Activated CD8-positive, alpha-beta T cell treated with anti-CD3 and anti-CD28 coated beads, Interleukin-2, amount 10 ng/mL, durations not matched to agents 7 days and 5 days (primary cell): ENCODE measurements at places on chromosomes 6 and 20. TPM values are rescaled to one million over a fixed set of nuclear protein-coding genes. Genes with fewer than 3 reads are reported as not detected.
A peak's percentile ranks its signal among the peaks of the same experiment; 100 is the strongest.

The SLC25A27 gene
- total RNA-seq = not detected

DNA sequence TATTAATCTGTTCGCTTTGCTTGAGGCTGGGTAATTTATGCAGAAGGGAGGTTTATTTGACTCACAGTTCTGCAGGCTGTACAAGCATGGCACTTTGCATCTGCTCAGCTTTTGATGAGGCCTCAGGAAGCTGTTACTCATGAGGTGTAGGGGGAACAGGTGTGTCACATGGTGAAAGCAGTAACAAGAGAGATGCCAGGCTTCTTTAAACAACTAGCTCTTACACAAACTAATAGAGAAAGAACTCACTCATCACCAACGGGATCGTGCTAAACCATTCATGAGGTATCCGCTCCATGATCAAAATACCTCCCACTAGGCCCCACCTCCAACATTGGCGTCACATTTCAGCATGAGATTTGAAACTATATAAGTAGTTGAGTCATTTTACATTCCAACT is 34.4 kb upstream of the GCLC start:
- H3K27me3 ChIP-seq = no peaks in the 10 kb centered on the region
- no peaks in the 10 kb centered on the region for H3K36me3 ChIP-seq
- no peaks in the 10 kb centered on the region for H3K4me1 ChIP-seq
- no peak overlapping the region for H3K27ac ChIP-seq

DNA sequence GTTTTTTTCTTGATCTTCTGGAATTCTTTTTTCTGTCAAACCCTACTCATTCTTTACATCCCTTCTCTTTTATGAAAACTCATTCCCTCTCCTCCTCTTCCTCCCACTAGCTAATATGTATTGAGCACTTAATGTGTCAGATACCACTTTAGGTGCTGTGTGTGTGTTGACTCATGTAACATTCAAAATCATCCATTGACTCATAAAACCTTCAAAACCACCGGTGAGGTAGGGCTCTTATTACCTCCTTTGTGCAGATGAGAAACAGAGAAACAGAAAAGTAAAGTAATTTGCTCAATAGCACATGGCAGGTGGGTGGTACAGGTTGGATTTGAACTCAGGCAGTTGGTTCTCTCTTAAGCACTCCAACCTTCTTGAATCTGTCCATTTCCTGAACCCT is 136.3 kb upstream of the NEDD9 start:
- peaks cover 57% of the 10 kb centered on the region for H3K4me1 ChIP-seq
- peak overlapping the region; percentile 11 for H3K27ac ChIP-seq
- no peak for DNase-seq
- H3K4me3 ChIP-seq = no peak overlapping the region

DNA sequence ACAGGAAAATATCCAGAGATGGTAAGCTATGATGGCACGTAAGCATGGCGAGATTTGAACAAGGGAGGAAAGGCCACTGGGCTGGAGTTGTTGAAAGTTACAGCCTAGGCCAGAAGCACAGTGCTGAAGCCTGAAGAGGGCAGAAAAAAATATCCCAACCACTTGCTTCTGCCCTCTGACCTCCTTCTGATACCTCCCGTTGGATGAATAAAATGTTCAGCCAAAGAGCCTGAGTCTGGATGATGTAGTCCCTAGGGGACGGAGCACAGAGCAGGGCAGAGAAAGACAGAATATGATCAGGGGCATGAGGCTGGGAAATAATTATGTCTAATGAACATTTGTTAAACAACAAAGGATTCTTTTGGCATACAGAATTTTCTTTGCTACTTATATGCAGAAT is 19.7 kb downstream of the KLHL31 start:
- no peak for DNase-seq
- no peaks in the 10 kb centered on the region for H3K27me3 ChIP-seq
- H3K27ac ChIP-seq = no peak overlapping the region
- peaks cover 36% of the 10 kb centered on the region for H3K4me1 ChIP-seq
- no peak overlapping the region for H3K4me3 ChIP-seq

DNA sequence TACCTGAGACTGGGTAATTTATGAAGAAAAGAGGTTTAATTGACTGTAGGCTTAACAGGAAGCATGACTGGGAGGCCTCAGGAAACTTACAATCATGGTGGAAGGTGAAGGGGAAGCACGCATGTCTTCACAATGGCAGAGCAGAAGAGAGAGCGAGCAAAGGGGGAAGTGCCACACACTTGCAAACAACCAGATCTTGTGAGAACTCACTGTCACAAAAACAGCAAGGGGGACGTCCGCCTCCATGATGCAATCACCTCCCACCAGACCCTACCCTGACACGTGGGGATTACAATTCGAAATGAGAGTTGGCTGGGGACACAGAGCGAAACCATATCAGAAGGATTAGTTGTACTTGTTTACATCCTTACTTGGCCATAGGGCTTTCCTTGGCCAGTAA is 49.7 kb downstream of the FIG4 start:
- H3K4me1 ChIP-seq = no peaks in the 10 kb centered on the region
- no peak overlapping the region for H3K27ac ChIP-seq
- no peaks in the 10 kb centered on the region for H3K27me3 ChIP-seq
